ENCODE measurements at places on chromosomes 7 and 10.

DNA sequence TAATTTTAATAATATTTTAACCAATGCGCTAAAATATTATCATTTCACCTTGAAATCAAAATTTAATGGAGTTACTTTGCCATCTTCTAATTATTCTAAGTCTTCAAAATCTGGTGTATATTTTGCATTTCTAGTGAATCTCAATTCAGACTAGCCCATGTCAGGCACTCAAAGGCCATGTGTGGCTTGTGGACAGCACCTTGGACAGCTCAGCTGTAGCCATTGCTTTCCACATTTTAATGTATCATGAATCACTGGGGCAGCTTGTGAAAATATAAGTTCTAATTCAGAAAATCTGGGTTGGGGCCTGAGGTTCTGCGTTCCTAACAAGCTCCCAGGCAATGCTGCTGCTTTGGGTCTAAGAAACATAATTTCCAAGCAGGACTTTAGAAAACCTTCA is 57.2 kb downstream of the MGAM2 start:
- DNase-seq, result no peak

GRCh38 chr7:109003742-109004141 is 434.1 kb downstream of the DNAJB9 start:
- no peak for DNase-seq

DNA sequence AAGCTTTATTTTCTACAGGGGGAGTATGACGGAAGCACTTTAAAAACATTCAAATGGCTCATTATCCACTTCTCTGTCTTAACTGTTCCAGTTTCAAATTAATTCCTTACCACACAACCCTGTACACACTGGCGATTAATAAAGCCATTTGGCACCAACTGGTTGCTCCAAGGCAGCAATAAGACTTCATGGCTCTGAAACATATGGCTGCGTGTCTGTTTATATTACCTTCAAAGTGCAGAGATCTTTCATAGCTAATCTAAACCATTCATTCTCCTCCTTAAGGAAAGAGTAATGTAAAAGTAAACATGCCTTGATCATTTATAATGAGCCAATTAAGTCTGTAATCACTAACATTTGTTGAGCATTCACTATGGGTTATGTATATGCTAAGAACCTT is 325.7 kb downstream of the PARD3 start:
- DNase-seq, result no peak

DNA sequence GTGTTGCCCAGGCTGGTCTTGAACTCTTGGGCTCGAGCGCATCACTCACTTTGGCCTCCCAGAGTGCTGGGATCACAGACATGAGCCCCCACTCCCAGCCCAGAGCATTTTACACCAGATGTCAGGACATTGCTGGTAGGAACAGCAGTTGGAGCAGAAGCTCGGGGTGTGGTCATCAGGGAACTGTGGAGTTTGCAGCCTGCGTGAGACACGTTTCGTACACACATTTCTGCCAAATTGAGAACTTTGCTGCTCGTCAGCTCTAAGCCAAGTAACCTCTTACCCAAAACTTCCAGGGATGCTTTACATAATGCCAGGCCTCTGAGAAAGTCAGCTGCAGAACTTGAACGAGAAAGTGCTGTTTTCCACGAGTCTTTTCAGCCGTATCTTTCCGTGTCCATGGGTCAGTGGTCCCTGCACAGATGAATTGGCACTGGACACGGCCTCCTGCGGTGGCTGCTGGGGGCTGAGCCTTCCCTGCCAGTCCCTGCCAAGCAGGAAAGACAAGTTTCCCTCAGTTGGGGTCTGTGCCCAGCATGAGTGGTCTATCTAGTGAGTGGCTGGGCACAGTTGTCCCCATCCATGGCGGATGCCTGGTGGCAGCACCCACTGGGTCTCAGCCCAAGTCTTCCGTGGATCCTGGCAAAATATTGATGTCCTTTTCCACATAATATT is 54.4 kb downstream of the DNAJB6 start:
- DNase-seq, result no peak

GRCh38 chr10:124996854-124997215 is 54.9 kb downstream of the ZRANB1 start:
- no peak for DNase-seq

DNA sequence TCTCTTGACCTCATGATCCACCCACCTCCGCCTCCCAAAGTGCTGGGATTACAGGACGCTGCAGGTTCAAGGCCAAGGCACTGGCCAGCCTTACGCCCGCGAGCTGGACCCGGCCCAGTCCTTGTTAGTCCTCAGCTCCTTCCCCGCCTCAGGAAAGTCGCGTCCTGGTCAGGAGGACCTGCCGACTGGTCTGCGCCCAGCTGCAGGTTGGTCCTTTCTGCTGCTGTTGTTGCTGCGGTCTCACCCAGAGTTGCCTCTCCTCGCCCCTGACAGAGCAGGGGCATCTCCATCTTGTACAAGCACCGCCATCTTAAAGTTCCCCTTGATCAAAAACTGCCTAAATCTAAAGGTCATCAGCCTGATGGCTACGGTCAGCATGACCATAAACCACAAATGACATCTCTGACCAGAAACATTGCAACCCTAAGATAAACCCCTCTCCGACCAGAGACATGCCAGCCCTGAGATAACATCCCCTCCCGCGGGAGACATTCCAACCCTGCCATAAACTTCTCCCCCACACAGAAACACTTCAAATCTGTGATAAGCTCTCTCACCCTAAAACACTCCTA is 13.9 kb upstream of the BMS1 start:
- DNase-seq, result no peak

- no peak for DNase-seq
These were observed 103.2 kb upstream of the WAC start for GRCh38 chr10:28429573-28430216.

DNA sequence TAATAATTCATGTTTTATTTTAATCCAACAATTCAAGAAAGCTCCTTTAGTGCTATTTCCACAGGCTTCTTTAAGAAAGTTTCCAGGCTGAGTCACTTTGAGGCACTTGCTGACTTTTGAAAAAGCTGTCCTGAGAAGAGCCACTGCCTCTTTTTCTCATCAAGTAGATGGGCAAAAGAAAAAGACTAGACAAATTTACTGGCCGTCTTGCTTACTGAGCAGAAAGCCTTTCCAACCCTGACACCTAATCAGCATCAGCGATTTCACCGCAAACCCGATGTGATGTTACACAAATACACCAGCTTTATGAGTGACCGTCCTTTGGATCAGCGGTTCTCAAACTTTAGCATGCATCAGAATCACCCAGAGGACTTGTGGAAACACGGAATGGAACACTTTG is 24.3 kb downstream of the CTTNBP2 start:
- no peak for DNase-seq
